ENCODE measurements at places on chromosomes 4 and X. TPM values are rescaled to one million over a fixed set of nuclear protein-coding genes. Genes with fewer than 3 reads are reported as not detected.

Gene HTN3
- not detected for total RNA-seq

Gene SMIM43
- total RNA-seq = not detected

Gene DNAAF6
- not detected for total RNA-seq

Gene GRK4
- 18.3 TPM for total RNA-seq

Gene SUPT20HL2
- not detected for total RNA-seq

Gene HSD17B13
- total RNA-seq = 0.16 TPM

Measured in mesothelial cell of epicardium (in vitro differentiated cells).